ENCODE measurements at places on chromosomes 1 and 21.

DNA sequence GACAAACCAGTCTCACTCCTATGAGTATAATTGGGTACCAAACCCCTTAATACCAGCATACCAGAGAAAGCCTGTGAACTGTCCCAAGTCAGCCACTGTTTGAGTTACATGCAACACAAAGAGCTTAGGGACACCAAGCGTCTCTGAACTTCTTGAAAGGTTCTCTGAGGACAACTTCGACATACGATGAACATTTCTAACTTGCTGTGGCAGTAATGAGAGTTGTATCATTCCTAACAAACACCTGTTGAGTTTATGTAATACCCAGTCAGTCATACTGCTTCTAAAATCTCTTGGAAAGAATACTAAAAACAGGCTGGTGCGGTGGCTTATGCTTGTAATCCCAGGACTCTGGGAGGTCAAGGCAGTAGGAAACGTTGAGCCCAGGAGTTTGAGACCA, 18.4 kb downstream of the CCT8 start:
- no peak for DNase-seq

DNA sequence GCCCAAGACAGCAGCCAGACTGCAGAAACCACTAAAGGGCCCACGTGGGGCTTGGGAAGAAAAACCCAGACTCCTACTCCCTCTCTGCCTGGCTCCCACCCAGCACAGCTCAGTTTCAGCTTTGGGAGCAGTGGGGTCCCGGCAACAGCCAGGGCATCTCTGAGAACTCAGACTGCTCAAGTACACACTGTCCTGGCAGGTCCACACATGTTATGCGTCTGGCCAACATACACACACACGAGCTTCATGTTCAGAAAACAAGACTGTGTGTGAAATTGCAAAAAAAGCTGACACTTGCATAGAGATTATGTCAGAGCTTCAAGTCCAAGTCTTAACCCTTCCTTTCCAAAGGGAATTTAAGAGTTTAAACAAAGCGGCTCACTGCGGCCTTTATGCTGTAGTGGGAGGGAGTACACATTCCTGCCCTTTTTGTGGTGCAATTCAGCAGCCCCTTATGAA, 136.6 kb upstream of the CD34 start:
- DNase-seq = peak; percentile 92

- no peak for DNase-seq
Measured at GRCh38 chr21:39979321-39979720, 112.1 kb downstream of the PCP4 start.

- no peak for DNase-seq
Measured at GRCh38 chr1:110348771-110349170, 9.6 kb downstream of the RBM15 start.

- no peak for DNase-seq
Measured at GRCh38 chr1:162028726-162029125, 5.1 kb upstream of the OLFML2B start.

- no peak for DNase-seq
Measured at GRCh38 chr1:47761974-47762373, 235.2 kb downstream of the TRABD2B start.

- no peak for DNase-seq
Measured at GRCh38 chr1:212161231-212161781, 123.9 kb upstream of the PPP2R5A start.

DNA sequence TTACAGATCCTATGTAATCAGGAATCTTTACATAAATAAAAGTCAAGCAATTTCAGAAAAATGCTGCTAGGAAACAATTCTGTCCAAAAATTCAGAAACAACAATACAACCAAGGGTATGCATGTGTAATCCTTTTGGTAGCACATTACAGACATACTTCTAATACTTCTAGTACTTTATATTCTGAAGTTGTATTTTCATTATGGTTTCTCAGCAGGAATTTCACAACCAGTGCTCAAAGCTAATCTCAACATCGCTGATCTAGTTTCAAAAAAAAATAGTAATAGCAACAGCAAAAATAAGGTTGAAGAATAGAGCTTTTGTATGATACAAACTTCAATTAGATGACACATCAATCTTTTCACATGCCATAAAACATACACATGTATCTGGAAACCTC, 545.2 kb downstream of the LTN1 start:
- no peak for DNase-seq

DNA sequence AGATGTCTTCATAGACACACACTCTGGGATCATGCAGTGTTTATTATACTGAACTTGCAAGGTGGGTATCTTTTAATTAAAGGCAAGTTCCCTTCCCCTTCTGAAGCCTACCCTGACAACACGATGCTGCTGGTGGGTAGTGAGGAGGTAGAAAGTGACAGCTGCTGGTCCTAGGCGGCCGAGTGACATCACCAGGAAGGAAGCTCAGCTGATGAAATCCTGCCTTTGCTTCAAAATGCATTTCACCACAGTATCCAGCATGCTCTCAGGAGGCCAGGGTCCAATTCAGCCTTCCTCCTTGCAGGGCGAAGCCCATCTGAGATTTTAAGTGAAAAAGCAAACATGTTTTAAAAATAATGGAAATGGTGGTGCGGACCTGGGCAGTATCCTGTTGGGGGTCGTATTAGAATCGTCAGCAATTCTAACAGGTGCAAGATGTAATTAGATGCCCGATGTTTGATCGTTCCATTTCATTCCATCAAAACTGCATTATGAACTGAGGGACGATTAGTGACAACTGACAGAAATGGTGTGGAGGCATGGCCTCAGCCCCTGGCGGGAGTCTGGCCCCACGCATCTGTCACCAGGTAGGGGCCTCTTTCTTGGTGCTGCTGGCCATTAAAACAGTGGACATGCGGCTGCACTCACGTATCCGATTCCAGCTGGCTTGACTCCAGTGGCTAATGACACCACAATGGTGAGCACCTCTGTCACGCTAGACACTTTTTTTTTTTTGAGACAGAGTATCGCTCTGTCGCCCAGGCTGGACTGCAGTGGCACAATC, 324.8 kb upstream of the C1orf174 start:
- DNase-seq = no peak

- DNase-seq = peak; percentile 52
Measured at GRCh38 chr1:29586991-29587745, 350.8 kb downstream of the PTPRU start.

DNA sequence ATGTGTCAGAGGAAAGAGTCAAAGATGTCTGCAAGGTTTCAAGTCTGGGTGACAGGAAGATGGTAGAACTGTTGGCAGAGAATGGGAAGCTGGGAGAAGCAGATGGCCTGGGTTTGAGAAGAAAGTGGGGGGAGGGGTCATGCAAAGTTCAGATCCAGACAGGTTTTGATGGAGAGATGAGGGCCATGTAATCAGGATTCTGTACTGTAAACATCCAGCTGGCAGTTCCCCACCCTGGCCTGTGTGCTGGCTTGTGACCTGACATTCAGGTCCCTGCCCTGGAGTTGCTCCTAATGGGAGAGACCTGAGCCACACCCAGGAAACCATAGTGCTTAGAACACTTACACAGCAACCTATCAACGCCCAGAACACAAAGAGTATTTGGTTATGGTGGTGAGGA, 15.6 kb upstream of the ETV3 start:
- DNase-seq = no peak

DNA sequence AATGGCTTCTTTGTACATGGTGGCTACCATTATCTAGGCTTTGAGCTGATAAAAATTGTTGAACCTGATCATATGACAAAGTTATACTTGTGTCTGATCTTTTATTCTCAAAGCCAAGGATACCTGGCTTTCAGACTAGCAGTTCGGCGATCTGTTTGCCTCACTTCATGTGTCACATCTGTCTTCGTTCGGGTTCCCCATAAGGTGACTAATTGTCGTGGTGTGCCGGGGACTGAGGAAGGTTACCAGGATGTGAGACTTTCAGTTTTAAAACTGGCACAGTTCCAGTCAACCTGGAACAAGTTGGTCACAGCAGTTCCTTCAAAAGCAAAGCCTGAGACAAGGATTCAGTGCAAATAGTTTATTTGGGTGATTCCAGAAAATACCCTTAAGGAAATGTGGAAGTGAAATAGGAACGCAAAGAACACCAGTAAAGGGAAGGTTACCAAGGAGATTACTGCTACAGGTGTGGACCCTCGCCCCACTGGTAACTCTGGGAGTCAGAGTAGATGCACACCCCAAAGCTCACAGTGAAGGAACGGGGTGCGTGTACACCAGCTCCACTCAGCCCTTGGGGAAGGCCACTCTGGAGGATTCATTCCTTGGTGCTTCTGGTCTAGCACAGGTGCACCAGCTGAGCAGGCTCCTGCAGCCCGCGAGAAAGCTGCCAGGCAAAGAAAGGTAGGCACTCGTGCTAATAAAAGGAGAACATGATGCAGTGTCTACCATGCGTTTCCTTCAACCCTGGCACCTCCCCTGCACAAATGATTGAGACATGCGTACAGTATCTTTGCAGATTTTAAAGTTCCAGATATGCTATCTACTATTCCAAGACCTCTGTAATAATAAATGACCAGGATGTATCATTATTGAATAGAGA, 69.0 kb downstream of the VWA5B1 start:
- no peak for DNase-seq

DNA sequence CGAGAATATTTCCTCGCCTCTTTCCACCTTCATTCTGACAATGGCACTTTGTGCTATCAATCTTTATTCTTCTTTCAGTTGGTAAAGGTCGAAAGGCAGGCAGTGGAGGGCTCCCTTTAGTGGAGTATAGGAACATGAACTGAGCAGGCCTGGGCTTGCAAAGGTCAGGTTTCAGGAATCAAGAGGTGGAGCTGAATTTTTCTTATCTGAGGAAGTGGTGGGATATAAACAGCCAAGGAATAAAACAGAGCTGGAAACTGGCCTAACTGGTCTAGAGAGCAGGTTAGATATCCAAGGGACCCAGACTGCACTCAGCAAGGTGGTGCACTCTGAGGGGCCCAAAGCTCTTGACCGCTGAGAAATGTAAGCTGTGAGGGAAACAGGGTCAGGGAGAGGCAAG, 99.1 kb downstream of the PLA2G4A start:
- no peak for DNase-seq

DNA sequence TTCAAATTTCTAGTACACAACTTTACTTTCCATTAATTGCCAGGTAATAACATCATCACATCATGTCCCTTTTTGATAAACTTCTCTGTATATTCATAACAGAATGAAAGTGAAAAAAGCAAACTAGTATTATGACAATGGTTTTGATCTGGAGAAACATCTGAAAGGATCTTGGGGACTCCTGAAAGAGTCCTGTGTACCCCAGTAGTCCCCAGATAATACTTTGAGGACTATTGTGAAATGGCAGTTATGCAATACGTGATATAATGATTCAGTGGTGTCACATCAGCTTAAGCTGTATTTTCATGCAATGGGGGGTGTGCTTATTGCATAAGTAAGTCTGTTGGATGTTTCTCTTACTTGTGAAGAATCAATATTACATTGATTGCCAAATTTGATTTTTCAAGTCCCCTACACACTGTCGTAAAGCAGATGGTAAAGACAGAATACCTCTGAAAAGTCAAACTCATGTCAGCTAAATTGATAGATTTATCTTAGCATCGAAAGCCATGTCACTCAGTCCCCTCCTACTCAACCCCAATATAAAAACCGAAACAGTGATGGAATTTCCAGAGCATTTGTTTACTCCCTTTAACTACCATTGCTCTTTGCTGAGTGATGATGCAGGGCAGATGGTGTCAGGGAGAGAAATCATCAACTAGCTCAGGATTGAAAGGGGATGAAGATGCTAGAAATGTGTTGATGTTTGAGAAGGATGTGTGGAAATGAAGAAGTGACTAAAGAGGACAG, 146.7 kb upstream of the C1orf105 start:
- no peak for DNase-seq

DNA sequence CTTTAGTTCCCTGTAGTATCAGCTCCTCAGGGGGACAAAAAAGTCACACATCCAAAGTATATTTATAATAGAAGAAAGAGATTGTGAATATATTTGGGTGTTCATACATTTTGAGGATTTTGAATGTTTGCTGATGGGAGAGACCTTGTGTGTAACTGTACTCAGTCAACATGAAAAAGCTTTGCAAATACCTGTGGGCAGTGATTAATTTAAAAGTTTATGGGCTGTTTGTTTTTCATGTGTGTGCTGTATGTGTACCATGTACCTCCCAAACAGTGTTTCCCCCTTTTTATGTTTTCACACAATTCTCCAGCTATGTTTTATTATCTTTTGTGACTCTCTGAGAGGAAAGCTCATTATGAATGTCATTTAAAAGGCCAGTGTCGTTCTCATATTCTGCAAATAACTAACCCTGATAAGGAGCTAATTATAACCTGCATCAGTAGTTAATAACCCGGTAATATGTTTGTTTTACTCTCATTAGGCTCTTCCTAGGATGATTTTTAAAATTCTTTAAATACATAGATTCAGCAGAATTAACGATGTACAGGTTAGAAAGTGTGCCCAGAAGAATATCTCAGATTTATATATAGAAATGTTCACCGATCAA, 271.5 kb downstream of the NFIA start:
- DNase-seq = no peak

GRCh38 chr1:6612641-6613360, 730 bp upstream of the PHF13 start:
- no peak for DNase-seq

DNA sequence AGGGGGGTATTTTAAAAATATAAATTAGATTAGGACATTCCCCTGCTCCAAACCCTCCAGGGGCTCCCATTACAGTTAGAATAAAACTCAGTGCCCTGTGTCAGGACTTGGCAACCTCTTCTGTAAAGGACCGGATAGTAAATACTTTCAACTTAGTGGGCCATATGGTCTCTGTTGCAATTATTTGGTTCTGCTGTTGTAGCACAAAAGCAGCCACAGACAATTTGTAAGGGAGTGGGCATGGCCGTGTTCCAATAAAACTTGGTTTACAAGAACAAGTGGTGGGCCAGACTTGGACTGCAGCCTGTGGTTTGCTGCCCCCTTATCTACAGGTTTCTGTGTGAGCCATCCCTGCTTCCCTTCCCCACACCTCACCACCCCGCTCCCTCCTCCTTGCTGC, 92.0 kb downstream of the ACTL8 start:
- DNase-seq = no peak

DNA sequence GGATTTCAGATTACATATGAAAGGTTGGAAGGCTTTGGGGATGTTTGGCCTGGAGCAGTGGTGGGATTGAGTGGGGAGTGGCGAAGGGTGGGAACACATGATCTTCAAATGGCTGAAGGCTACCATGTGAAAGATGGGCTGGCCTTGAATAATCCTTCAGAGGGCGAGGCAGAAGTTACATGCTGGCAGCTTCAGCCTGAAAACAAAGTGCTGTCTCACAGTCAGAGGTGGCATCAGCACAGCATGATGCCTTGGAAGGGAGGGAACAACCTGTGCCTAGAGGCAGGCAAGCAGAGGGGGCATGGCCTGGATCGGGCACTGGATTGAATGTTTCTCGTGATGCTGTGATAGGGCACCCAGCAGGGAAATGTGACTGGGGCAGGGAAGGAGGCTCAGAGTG, 130.8 kb downstream of the BEND5 start:
- no peak for DNase-seq

GRCh38 chr1:109657395-109657794, 1.5 kb downstream of the GSTM4 start:
- peak; percentile 10 for DNase-seq

- no peak for DNase-seq
Measured at GRCh38 chr1:83102630-83103071, 896.3 kb downstream of the TTLL7 start.

Measured in lower leg skin (tissue), 4 donors.